ENCODE measurements at places on chromosomes 2 and 18. TPM values are rescaled to one million over a fixed set of nuclear protein-coding genes. Genes with fewer than 3 reads are reported as not detected.

- H3K4me1 ChIP-seq: no peaks in the 10 kb centered on the region
- DNase-seq: no peak
- H3K27ac ChIP-seq: no peak overlapping the region
- no peaks in the 10 kb centered on the region for H3K27me3 ChIP-seq
These were observed 492.6 kb downstream of the DPP10 start for GRCh38 chr2:114935031-114935430.

GRCh38 chr2:29705616-29706015 is 215.8 kb downstream of the ALK start:
- no peaks in the 10 kb centered on the region for H3K4me1 ChIP-seq
- H3K27ac ChIP-seq: no peak overlapping the region
- no peak overlapping the region for H3K4me3 ChIP-seq

DNA sequence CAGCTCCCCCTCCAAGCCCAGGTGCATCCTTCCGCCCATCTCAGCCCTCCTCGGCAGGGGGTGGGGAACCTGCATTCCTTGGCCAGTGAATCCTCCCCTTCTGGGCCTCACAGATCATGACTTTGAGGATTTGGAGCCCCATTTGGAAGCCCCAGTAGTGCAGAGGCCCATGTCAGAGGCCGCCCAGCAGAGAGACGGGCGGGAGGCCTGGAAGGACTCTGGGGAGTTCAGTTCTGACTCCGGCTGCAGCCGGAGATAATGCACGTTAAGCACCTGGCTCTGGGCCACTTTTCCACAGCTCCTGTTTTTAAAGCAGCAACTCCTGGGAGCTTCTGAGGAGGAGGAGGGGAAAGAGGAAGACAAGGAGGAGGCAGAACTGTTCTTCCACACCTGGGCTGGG is 14.9 kb downstream of the ATOH8 start:
- H3K36me3 ChIP-seq: no peaks in the 10 kb centered on the region
- DNase-seq: peak; percentile 77
- no peak overlapping the region for H3K4me3 ChIP-seq
- no peak overlapping the region for H3K27ac ChIP-seq
- peaks cover 6% of the 10 kb centered on the region for H3K27me3 ChIP-seq

Gene GRP
- 6.1 TPM for total RNA-seq

GRCh38 chr18:22505141-22505591 is 87.5 kb upstream of the CTAGE1 start:
- no peak for DNase-seq
- no peak overlapping the region for H3K27ac ChIP-seq
- H3K4me1 ChIP-seq: no peaks in the 10 kb centered on the region

DNA sequence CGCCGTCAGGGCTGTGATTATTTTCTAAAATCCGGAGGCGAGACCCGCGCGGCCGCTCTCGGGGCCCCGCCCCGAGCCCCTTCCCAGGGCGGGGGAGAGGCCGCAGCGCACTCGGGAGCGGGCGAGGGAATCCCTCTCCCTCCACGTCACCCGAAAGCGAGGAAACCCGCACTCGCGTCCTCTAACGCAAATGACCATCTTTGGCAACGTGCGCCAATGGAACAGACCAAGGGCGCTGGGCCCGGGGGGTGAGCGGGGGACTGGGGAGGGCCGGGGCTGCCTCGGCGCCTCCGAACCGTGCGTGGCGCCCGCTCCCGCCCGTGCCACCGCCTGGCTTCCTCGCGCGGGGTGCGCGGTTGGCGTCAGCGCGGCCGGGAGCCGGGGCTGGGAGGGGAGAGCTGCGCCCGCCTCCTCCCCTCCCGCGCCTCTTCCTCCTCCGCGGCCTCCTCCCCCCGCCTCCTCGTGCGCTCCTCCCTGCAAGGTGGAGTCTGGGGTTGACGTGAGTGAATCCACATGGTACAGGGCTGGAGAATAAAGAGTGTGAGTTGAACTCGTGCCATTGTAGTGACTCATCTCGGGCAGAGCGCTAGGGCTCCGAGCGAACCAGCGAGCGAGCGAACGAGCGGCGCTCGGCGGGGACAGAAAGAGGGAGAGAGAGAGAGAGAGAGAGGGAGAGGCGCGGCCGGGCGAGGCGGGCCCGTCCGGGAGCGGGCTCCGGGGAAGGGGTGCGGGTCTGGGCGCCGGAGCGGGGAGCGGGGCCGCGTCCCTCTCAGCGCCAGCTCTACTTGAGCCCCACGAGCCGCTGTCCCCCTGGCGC is at the start of gene FOSL2:
Gene FOSL2, plus strand, starts transcription at position 562 of the 817 bp plus-strand sequence. CDS start 863 bp downstream, outside the sequence.
- H3K4me1 ChIP-seq: no peaks in the 10 kb centered on the region
- H3K27ac ChIP-seq: peak within 1 kb of the TSS; percentile 66
- peak; percentile 97 for DNase-seq
- peaks cover 29% of the 10 kb centered on the region for H3K27me3 ChIP-seq

GRCh38 chr2:125318740-125319139 is 1293.7 kb downstream of the CNTNAP5 start:
- H3K36me3 ChIP-seq: no peaks in the 10 kb centered on the region
- no peaks in the 10 kb centered on the region for H3K4me1 ChIP-seq
- H3K27me3 ChIP-seq: no peaks in the 10 kb centered on the region
- no peak for DNase-seq

Gene PJVK
- 5.5 TPM for total RNA-seq

Gene POTEI
- total RNA-seq: 2.0 TPM

DNA sequence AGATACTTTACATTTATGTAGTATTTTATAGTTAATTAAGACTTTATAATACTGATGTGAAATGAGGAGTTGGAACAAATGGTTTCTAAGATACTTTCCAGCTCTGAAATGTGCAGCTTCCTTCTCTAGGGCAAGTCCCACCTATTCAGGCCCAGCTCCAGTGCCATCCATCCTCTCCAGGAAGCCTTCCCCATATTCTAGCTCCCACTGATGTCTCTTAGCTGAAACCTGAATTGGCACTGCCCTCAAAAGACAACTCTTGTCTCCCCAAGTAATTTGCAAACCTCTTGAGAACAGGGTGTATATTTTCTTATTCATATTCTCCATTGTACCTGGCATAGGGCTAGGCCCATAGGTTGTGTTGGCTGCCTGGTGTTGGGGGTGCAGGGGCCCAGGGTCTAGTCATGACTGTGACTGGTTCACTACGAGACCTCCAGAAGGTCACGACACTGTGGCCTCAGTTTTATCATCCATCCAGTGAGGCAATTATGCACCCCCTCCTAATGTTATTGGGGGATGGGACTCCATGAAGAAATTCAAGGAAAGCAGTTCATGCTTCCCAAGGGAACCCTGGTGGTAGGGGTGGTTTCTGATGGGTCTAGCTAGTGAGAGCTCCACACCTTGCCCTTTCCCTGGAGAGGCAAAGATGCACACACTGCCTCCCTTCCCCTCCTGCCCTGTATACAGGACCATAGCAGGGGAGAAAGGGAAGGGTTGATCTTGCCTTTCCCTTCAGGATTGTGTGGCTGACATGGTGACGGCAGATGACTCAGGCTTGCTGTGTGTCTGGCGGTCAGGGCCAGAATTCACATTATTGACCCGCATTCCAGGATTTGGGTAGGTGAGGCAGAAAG is 2.8 kb downstream of the WDR54 start:
- peaks cover 17% of the 10 kb centered on the region for H3K4me1 ChIP-seq
- DNase-seq: no peak
- H3K4me3 ChIP-seq: no peak overlapping the region
- peaks cover 48% of the 10 kb centered on the region for H3K36me3 ChIP-seq
- no peak overlapping the region for H3K27ac ChIP-seq
